Activated T-helper 9 cell treated with anti-CD3 and anti-CD28 coated beads, Interleukin-2, amount 50 U/mL, for 16 hours (primary cell): ENCODE measurements at places on chromosomes 7 and 10.

GRCh38 chr10:131238669-131239280 lies 72.7 kb downstream of the TCERG1L start:
- DNase-seq = no peak

- no peak for DNase-seq
Observed at GRCh38 chr7:22781230-22781711, 41.4 kb downstream of the TOMM7 start.

- DNase-seq = peak; percentile 97
Observed at GRCh38 chr7:7182156-7183060, at the start of gene C1GALT1. Gene C1GALT1 (plus strand): TSS chr7:7182544. CDS start chr7:7234320, 51,776 bp downstream.

- DNase-seq = no peak
Observed at GRCh38 chr10:12852687-12853086, 148.8 kb downstream of the CCDC3 start.

GRCh38 chr10:106311590-106311989 lies 852.9 kb downstream of the SORCS1 start:
- DNase-seq = no peak

GRCh38 chr7:128873234-128873633 lies 10.6 kb downstream of the ATP6V1F start:
- no peak for DNase-seq

GRCh38 chr7:70142247-70142932 lies 544.1 kb downstream of the AUTS2 start:
- no peak for DNase-seq

DNA sequence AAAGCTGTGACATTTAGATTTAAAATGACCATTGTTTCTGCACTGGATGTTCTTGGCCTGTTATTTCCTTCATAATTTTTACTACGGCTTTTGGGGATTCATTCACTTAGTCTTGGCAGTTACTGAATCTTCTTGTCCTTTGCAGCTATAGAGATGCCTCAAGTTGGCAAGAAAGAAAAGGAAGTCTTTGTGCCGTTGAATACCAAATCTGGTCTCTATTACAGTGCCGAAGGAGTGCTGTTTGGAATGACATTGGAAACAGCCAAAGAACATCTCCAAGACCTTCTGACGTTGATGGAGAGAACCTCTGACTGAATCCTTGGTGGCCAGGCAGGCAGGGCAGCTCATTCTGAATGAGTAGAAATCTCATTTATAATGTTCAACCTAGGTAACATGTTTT lies 54.3 kb upstream of the NRP1 start:
- no peak for DNase-seq

GRCh38 chr10:103451091-103451813 lies 918 bp downstream of the CALHM2 start:
- peak; percentile 20 for DNase-seq

DNA sequence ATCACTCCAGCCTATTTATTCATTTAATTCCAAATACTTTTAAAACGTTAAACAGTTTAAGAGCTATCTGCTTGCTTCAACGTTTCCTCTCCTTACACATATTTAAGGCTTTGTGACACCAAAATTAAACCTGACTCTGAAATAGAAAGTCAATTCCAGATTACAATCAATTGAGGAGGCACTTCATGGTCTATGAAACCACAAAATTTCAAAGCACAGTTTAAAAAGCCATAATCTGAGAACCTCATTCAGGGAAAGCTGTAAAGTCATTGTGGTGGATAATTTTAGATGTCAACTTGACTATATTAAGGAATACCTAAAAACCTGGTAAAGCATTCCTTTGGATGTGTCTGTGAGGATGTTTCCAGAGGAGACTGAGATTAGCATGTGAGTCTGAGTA lies 6.2 kb downstream of the SNX13 start:
- no peak for DNase-seq

- DNase-seq = no peak
Observed at GRCh38 chr10:96814264-96814663, 17.8 kb upstream of the LCOR start.

- no peak for DNase-seq
Observed at GRCh38 chr7:27155816-27156507, 513 bp downstream of the HOXA7 start.

DNA sequence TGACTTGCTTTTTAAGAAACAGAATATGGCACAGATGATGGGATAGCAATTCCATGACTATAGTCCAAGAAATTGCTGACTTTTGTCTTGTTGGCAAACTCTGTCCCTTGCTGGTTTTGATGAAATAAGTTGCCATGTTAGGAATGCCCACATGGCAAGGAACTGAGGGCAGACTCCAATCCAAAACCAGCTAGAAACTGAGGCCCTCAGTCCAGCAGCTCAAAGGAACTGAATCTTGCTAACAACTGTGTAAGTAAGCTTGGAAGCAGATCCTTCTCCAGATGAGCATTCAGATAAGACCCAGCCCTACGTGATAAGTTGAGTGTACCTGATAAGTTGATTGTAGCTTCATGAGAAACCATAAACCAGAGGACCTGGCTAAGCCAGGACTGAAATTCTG lies 64.3 kb upstream of the BMPER start:
- DNase-seq = no peak

DNA sequence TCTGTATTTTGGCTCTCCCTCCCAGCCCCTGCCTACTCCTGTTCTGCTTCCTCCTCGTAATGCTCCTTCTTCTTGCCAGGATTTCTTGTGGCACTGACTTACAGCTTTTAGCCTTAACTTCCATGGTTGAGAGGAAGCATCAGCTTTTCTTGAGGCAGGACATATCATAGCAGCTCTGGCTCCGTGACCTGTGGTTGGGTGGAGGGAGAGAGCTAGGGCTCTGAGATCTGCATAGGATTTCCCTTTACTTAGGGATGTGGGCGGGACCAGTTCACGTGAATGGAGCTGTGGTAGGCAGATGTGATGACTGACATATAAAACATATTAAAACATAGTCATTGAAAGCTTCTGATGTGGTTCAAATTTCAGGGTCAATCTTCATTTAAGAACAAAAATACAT lies 10.6 kb upstream of the RAB11FIP2 start:
- no peak for DNase-seq

DNA sequence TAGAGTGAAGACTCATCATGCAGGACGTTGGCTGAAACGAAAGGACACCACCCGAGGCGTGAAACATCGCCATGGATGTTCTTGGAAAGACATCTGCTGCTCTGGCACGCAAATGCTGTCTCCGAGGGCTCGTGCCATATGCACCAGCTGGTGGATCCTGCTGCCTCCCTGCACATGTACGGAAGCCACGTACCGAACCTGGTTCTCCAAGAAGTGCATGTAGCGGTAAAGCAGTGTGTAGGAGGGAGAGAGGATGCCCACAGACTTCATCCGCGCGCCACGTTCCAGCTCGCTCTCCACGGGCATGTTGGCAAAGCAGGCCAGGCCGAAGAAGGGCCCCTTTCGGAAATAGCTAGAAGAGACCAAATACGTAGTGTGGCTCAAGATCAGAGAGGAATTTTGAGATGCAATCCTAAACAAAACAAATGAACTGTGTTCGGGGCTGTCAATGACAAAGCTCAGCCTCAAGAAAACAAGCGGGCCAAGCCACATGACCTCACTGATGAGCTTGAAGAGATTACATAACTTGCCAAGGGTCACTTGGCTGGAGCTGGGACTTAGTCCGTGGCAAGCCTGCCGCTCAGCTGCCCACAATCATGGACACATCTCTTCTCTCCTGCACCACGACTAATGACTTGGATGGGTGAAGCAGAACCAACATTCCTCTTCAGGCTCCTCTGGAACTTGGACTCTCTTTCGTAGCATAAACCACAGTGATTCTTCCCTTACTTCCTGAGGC lies 16.5 kb downstream of the DENND11 start:
- no peak for DNase-seq

DNA sequence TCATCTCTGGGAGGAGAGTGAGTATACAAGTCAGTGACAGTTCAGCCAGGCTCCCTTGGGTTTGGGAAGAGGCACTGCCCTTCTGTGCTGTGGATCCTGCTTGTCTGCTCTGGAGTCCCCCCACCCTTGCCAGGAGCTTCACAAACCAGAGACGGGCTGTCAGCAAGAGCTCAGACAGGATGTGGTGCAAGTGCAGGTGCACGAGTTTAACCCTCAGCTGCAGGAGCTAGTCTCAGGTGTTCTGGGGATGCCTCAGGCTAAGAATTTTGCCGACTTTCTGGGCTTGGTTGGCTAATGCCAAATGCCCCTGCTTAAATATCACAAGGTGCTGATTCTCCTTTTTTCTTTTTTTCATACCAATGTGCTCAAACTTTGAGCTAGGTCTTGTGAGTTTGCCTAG lies 22.3 kb downstream of the ZNF783 start:
- DNase-seq = no peak

DNA sequence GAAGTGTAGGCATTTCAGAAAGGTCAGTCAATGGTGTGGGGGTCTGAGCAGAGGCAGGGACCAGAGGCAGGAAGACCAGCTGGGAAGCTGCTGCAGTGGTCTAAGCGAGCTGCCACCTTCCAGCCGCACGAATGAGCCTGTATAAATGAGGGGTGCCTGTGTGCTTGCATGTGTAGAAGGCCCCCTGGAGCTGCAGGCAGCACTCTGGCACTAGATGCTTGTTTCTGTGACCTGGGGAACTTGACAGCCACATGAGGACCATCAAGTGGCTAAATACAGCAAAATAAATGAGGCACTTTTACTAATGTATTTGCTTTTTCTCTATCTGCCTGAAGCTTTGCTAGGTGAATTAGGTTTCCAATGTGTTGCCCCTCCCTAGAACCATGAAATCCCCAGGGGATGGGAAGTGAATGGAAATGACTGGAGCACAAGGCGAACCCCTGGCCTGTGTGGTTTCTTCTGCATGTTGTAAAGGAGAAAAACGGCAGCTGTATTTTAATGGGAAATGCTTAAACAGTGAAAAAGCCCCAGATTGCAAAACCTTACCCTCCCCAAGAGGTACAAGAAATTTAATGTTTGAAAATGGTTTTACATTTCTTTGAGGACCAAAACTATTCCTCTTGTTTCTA lies 57.7 kb downstream of the PYROXD2 start:
- no peak for DNase-seq

GRCh38 chr10:76939933-76940468 lies 697.6 kb downstream of the KCNMA1 start:
- DNase-seq = no peak

- DNase-seq = no peak
Observed at GRCh38 chr10:97331153-97331703, 3.3 kb downstream of the FRAT2 start.

DNA sequence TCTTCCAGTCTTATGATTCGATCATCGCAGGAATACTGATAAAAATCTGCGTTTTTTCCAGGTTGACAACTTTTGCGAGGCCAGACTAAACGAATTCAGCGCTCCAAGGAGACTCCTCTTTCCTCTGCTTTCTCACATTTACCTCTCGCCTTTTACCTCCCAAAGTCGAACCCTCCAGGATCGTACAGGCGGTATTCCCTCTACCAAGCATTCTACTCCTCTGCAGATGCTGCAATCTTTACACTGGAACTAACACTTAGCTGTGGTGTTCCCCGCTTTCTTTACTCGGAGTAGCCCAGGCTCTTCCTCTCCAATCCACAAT lies 449 bp downstream of the NUDT5 start:
- DNase-seq = no peak

- no peak for DNase-seq
Observed at GRCh38 chr7:24438232-24438631, 135.0 kb upstream of the PALS2 start.

DNA sequence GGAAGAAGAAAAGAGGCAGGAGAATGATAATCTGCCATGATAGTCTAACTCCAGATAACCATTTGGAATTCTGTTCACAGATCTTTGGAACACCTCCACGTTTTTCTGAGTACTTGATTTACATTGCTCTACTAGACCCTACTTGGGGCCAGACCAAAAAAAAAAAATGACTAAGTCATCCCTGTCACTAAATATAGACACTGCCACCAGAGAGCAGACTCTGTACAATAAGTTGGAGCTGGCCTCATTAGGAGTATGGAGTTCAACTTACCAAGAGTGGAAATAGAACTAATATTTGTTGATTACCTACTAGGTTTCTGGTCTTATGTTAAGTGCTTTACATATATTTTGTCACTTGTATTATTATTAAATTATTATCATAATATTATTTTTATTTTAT lies 80.9 kb upstream of the ZNF800 start:
- no peak for DNase-seq

DNA sequence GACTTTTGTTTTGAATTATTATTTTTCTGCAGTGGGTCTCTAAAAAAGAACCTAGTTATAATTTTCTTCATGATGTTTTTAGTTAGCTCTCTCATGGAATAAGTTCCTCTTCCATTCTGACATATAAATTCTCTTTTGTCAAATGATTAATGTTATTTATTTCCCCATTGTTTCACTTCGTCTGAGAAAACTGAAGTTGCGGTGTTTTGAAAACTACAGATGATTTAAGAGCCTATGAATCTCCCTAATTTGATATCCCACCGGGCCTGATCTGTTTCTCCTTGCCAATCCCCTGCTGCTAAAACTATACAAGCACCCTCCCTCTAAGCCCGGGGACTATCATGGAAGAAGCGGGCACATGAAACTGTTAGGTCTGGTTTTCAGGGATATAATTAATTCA lies 41.4 kb downstream of the HTR7 start:
- DNase-seq = no peak

DNA sequence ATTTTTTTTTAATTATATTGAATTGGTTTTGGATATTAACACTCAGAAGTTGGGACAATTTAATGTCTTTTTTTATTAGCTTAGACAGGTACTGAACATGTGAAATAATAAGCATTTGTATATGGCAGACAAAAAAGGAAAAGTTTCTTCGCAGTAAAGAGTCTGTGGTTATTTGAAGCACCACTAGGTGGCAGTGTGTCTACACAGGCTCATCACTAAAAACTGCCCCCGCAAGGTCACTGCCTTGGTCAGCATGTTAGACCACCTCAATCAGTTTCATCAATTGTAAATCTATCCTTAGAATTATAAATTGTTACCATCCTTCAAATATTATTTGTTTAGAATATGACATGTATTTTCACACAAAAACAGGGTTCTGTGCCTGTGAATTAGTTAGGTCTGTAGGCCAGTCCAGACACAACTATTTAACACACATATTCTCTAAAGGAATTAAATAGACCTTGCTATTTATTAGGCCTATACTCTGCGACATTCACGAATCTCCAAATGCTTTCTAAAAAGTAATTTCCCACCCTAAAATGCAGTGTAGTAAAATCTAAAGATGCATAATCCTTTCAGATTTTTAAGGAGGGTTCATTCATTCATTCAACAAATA lies 17.0 kb downstream of the PNLIPRP3 start:
- DNase-seq = no peak

DNA sequence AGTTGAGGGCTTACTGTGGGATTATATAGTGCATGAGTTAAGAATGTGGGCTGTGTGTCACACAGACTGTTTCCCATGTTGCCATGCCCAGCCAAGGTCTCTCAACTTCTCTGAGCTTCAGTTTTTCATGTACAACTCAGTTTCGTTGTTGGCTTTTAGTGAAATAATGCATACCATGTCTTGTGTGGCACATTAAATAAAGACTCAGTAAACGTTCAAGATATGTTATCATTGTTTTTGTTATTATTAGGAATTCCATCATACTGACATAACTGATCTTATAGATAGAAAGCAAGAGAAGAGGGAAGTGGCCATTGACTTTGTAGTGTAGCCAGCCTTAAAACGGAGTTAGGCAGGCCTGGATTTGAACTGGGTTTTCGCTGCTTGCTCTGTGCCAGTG lies 2.9 kb downstream of the CDK14 start:
- DNase-seq = no peak

GRCh38 chr7:41010967-41011366 lies 691.9 kb downstream of the INHBA start:
- no peak for DNase-seq

GRCh38 chr7:95608359-95609173 lies 12.2 kb upstream of the PDK4 start:
- no peak for DNase-seq

GRCh38 chr7:44883961-44884620 lies 1.2 kb downstream of the PURB start:
- DNase-seq = no peak
